ENCODE measurements at places on chromosomes 12 and 14.
A peak's percentile ranks its signal among the peaks of the same experiment; 100 is the strongest.

GRCh38 chr12:5432011-5432400 lies at the start of gene NTF3:
Gene NTF3, plus strand, starts transcription at chr12:5432108. Its CDS starts 217 bp downstream, at chr12:5432325.
- DNase-seq: no peak

GRCh38 chr12:3552726-3553045 lies 61.7 kb downstream of the PRMT8 start:
- DNase-seq: no peak

DNA sequence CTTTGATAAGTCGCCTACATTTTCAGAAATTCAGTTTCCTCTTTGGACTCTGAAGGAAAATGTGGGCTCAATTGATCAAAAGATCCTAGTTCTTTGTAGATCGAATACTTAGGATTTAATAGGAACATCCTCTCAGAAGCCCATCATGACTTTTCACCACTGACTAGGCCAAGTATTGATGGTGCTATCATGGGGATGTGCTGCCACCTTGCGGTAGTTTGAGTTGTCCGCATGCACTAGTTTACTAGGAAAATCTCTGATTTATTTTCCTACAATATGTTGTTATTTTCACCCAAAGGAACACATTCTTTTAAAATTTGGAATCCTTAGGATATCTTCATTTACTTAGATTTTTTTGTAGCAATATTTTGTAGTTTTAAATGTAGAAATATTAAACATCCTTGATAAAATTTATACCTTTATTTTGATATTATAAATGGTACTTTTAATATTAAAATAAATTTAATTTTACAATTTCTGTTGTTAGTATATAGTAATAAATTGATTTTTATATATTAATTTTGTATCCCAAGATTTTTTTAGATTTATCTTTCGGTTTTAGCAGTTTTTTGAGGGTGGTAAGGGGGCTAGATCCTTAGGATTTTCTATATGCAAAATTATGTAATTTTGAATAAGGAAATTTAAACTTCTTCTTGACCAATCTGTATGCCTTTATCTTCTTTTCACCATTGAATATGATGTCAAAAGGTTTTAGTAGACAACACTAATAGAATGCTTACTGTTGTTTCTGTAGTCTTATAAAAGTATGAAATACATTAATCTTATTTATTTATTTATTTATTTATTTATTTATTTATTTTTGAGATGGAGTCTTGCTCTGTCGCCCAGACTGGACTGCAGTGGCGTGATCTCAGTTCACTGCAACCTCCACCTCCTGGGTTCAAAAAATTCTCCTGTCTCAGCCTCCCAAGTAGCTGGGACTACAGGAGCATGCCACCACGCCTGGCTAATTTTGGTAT lies 52.9 kb upstream of the OR9K2 start:
- DNase-seq: peak; percentile 34

DNA sequence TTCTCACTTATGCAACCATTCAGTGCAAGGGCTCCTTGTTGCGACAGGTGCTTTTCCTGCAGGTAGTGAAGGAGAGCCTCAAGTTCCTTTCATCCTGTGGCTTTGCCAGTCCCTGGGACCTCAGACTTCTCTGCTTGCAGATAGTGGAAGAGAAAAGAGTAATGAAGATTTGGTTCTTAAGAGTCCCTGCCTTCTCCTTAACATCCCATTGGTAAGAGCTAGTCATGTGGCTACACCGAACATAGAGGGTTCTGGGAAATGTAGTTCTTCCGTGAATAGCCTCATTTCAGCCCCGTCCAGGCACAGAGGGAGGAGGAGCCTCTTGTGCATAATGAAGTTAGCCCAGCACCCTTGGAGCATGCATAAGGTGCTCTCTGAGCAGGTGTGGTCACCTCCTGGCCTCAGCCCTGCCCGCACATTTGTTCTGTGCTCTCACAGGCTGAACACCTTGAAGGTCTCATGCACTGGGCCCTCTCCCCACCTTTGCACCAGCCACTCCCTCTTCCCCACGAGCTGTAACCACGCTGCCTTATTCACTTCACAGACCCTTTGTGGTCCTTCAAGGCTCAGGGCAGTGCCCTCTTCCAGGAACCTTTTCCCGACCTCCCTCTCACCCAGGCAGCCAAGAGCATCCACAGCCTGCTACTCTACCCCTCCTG lies 134.0 kb downstream of the BCL11B start:
- no peak for DNase-seq

GRCh38 chr14:69841656-69842055 lies 37.6 kb upstream of the SMOC1 start:
- DNase-seq: no peak

DNA sequence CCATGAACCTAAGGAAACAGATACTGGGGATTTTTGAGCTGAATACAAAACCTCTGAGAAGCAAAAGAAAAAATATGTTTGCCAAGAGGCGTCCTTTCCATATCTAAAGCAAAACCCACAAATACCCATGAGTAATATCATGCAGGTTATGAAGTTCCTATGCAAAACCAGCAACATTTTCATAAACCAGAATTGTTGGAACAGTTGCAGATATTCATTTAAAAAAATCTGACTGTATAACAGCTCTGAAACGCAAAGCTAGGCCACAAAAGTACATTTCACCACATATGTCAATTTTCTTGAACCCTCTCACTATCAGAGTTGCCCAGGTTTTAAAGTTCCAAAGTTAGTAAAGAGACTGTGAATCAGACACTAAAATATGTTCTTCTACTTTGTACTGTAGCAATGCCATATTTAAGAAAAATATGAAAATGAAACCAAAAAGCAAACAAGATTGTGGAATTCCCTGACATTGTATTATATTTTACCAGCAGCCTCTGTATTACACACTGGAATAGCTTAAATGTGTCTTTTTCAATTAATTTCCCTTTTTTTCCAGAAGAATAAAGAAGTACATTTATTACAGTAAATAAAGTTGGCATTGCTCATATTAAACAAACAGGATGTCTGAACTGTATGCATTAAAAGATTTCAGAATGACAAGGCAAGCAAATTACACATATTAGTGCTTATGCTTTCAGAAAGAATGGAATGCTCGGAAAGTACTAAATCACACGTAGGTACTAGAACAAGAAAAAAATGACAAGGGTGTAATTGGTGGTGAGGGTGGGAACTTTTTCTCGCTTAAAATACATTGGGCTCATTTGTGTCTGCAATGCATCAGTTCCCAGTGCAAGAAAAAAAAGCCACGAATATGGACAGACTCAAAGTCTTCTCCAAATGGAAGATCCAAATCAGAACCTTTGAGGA lies 33.6 kb upstream of the HIF1A start:
- no peak for DNase-seq

DNA sequence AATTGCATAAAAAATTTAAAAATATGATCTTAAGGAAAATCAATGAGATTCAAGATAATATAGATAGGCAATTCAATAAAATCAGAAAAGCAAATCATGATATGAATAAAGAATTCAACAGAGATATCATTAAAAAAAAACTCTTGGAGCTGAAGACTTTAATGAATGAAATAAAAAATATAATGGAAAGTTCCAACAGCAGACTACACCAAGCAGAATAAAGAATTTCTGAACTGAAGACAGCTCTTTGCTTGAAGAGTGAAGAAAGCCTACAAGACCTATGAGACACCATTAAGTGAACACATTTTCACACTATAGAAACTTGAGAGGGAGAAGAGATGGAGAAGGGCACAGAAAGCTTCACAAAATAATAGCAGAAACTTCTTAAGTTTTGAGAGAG lies 45.9 kb downstream of the PLBD1 start:
- no peak for DNase-seq

DNA sequence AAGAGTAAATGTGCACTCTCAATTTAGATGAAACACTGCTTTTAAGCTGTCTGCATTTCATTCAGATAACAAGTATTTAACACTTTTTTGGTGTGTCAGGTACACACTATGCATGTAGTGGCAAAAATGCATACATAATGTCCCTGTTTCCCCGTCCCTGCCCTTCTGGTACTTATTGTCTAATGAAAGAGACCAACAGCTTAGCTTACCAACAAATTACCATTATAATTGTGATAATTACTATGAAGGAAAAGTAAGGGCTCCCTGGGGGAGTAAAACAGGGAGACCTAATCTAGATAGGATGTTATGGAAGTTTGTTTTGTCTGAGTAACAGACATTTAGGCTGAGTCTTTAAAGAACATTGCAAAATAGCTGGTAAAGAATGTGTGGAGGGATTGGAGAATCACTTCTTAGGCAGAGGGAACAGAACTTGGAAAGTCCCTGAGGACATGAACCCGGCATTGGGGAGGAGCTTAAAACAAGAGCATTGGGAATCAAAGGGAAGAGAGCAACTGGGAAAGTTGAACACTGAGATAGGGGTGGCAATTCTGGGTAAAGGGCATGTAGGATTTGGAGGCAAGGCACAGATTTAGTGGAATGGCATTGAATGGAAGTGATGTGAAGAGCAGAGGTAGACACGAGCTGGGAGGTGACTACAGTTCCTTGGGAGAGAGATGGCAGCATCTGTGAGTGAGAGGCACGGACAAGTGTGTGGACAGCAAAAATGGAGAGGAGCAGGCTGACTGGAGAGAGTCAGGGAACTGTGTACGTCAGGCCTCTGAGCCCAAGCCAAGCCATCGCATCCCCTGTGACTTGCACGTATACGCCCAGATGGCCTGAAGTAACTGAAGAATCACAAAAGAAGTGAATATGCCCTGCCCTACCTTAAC lies 181.6 kb downstream of the GRIP1 start:
- DNase-seq: no peak

GRCh38 chr12:103998976-103999375 lies 33.3 kb downstream of the TDG start:
- DNase-seq: no peak

DNA sequence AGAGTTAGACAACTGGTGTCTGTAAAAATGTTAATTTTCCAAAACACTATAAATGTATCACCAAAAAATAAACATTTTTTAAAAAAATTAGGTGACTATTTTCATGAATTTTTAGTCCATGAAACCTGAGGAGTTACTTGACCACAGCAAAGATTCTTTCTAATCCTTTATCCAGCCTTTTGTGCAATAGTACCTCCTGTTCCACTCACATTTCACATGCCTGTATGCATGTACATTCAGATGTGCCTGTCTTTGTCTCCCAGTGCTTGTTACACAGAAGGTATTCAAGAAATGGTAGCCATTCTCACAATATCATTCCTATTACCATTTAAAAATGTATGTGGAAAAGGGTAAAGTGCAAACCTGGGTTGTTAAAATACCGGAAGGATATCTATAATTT lies 857.0 kb downstream of the DIO2 start:
- no peak for DNase-seq

- DNase-seq: peak; percentile 49
Observed at GRCh38 chr12:80412343-80412953, 31.6 kb upstream of the PTPRQ start.

- DNase-seq: no peak
Observed at GRCh38 chr12:24661657-24662096, 287.2 kb downstream of the BCAT1 start.

DNA sequence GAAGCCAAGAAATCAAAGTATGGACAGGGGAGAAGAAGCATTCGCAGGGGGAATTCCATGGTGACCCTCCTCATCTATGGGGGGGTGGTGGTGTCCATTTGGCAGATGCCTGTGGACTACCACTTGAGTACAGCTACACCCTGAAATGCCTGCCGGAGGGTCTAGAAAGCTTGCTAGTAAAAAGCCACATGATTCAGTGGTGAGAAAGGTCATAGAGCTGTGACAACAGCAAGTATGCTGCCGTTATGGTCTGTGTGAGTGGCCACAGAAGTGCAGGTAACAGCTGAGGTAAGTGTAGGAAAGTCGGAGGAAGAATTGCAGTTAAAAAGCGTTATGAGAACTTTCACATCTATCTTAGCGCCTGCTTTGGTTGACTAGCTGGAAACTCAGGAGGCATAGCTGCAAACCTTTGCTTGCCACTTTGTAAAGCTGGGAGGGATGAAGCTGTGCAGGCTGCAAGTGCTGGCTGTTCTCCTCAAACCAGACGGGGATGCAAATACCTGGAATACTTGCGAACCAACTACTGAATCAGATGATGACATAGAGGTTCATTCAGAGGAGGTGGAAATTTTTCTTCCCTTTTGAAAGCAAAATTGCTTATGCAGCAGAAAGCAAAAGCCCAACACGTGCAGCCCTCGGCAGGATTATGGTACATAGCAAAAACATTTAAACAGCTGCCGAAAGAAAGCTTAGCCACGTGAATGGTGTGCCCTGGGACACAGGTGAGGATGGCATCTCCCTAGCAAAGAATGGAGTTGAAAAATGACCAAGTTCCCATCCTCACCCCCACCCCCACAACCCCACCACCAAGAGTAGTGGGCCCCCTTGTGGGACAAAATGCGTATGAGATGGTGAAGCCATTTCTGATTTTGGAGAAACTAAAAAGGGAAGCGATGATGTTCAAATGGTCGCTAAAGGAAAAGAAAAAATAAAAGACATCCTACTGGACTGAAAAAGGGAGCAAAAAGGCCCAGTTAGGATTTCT lies 287.0 kb downstream of the RERGL start:
- DNase-seq: no peak

DNA sequence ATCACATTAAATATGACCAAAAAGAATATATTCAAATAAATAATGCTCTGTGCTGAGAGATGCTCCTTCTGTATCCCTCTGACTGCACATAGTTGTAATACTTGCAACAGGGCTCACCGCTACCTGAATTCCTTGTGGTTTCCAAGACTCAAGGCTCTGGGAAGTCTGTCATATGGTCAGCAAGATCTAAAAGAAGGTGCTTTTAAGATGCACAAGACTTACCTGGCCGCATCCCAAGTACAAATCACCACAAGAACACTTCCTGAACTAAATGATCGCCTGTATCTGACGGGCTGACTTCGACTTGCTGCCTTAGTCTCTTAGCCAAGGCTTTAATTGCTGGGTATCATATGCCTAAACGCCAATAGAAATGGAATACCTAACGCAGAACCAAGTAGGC lies 67.2 kb downstream of the HECTD4 start:
- DNase-seq: no peak

DNA sequence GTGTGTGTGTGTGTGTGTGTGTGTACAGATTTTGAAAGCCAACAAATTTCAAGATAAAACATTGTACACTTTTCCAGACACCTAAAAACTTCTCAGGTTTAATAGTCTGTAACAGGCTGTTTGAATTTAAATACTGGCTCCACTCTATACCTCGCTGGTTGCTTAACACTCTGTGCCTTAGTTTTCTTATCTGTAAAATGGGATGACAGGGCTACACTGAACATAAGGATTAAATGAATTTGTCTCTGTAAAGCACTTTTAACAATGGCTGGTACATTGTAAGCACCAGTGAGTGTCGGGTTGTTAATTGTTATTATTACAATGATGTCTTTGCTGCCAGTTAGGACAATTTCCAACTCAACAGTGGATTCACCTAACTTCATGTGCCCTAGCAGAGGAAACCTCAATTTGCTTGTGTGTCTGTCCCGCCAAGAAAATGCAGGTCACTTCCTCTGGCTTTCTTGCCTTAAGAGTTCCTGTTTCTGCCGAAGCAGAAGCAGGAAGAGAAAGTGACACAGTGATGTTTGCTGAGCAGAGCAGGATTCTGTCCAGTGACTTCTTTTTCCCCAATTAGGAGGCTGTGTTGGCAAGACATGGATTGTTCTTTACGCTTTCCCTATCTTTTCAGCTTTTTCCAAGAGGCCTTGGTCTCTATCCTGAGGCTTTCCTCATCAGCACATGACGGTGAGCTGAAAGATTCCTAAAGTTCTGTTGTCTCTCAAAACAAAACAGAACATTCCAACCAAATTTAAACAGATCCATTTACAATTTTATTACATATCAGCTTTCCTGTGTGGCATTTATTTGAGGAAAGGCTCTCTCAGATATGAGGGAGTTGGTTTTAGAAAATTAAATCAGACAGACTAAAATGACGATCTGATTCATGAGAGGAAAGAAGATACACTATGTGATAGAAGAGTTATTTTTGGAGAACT lies 154.1 kb upstream of the ATP2B1 start:
- no peak for DNase-seq

GRCh38 chr14:79090641-79091180 lies 920.5 kb downstream of the NRXN3 start:
- no peak for DNase-seq
